Naive thymus-derived CD8-positive, alpha-beta T cell (primary cell): ENCODE measurements at places on chromosomes 7 and 10. TPM values are rescaled to one million over a fixed set of nuclear protein-coding genes. Genes with fewer than 3 reads are reported as not detected.
A peak's percentile ranks its signal among the peaks of the same experiment; 100 is the strongest.

The PARD3 gene
- 0.10 TPM for polyA plus RNA-seq

The STRA8 gene
- not detected for polyA plus RNA-seq

- H3K4me3 ChIP-seq: no peak overlapping the region
- peaks cover 9% of the 10 kb centered on the region for H3K4me1 ChIP-seq
- DNase-seq: no peak
- no peak overlapping the region for H3K27ac ChIP-seq
Observed at GRCh38 chr7:24943096-24943948, 36.7 kb downstream of the OSBPL3 start.

- no peak overlapping the region for H3K4me3 ChIP-seq
- no peaks in the 10 kb centered on the region for H3K36me3 ChIP-seq
- H3K27ac ChIP-seq: peak overlapping the region; percentile 27
Observed at GRCh38 chr7:142689439-142690120, 59.7 kb upstream of the PRSS1 start.

DNA sequence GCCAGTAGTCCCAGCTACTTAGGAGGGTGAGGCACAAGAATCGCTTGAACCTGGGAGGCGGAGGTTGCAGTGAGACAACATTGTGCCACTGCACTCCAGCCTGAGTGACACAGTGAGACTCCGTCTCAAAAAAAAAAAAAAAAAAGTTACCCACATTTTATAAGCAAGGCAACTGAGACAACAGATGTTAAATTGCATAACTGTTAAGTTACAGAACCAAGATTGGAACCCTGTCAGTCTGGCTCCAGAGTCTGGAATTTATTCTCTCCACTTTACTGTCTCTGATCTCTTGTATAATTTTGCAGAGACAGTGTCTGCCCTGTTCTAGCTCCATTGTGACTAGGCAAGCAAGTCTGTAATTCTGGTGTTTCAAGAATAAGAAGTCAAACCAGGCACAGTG lies 6.2 kb upstream of the ITGB1 start:
- H3K4me1 ChIP-seq: no peaks in the 10 kb centered on the region
- no peaks in the 10 kb centered on the region for H3K27me3 ChIP-seq
- H3K4me3 ChIP-seq: no peak overlapping the region
- H3K36me3 ChIP-seq: peaks cover 2% of the 10 kb centered on the region

DNA sequence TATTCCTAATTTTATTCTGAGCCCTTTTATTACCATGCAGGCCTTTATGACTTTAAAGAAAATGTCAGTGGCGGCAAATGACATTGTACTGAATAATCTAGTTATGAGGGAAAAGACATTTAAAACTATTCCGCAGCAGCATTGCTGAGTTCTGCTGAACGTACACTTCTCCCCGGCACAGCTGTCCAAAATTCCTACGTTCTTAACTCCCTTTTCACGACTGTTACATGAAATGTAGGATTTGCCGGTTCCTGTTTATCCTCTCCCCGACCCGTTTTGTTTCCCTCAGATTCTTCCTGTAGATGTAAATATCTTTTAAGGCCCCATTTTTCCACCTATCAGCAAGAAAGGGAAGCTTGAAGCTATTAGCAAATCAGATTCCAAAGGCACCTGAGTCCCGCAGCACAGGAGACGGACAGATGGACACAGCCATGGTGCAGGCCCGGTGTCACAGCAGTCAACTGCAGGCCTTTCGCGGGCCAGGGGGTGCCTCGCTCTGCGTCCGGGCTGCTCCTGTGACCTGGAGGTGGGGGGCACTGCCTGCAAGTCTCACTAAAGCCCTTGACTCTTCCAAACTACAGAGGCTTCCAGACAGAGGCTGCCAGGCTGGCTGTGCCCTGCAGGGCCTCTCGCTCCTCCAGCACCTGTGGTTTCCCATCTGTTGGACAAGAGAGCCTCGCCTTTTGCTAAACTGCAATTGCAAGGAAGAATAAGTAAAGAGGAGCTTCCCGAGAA lies 485.0 kb upstream of the MGMT start:
- peaks cover 6% of the 10 kb centered on the region for H3K27me3 ChIP-seq
- no peaks in the 10 kb centered on the region for H3K4me1 ChIP-seq
- no peak overlapping the region for H3K27ac ChIP-seq
- H3K4me3 ChIP-seq: no peak overlapping the region

DNA sequence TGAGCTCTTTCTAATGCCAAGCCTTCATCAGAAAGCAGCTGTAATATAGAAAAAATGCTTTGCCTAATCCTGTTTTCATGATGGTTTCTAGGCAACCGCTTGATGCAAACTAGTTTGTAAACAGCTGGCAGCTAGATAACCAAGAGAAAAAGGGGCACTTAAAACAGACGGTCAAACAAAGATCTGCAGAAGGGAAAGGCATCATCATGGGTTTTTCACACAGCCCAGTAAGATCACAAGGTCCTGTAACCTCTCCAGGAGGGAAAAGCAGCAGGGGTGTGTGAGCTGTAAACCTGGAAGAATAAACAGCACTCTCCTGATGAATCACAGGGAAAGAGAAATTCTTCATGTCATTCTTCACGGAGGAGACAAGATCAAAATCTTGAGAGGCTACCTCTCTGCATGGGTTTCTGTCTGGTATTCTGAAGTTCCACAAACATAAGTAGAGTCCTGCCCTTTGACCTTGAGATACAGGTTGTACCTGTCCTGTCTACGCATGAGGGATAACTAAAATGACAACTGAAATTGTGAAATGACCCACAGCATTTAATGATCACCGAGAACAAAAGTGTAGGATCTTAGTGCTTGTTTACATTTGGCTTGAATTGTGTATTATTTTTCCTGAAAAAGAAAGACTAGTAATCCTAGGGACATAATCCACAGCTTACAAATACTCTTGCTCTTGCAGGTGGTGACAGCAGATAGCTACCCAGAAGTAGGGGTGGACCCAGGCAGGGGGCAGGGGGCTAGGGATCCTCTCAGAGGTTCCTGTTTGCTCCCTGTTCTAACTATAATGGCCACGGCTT lies 48.0 kb downstream of the CREB3L2 start:
- peaks cover 4% of the 10 kb centered on the region for H3K36me3 ChIP-seq
- no peak for DNase-seq
- no peaks in the 10 kb centered on the region for H3K27me3 ChIP-seq
- H3K4me3 ChIP-seq: no peak overlapping the region

GRCh38 chr10:124917428-124918190 lies 24.3 kb upstream of the ZRANB1 start:
- peaks cover 39% of the 10 kb centered on the region for H3K4me1 ChIP-seq
- H3K36me3 ChIP-seq: no peaks in the 10 kb centered on the region
- H3K27me3 ChIP-seq: no peaks in the 10 kb centered on the region
- peak overlapping the region; percentile 95 for H3K27ac ChIP-seq
